ENCODE measurements at places on chromosomes 6 and 20. TPM values are rescaled to one million over a fixed set of nuclear protein-coding genes. Genes with fewer than 3 reads are reported as not detected.
A peak's percentile ranks its signal among the peaks of the same experiment; 100 is the strongest.

DNA sequence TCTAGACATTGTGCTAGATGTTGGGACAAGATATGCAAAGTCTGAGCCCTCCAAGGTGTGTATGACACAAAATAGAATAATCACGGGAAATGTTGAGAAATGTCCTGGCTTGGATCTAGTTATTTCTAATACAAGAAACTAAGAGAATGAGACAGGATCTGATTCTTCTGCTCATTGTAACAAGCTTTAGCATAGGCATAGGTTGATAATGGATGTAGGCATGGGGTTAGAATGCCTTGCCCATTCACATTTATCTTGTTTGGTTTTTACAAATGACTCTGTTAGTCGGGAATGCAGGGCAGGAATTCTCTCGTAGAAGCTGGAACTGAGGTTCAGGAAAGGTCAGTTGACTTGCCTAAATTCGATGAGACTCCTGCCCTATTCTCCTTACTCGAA lies 1.5 kb upstream of the SLC26A8 start:
- peak; percentile 13 for DNase-seq

DNA sequence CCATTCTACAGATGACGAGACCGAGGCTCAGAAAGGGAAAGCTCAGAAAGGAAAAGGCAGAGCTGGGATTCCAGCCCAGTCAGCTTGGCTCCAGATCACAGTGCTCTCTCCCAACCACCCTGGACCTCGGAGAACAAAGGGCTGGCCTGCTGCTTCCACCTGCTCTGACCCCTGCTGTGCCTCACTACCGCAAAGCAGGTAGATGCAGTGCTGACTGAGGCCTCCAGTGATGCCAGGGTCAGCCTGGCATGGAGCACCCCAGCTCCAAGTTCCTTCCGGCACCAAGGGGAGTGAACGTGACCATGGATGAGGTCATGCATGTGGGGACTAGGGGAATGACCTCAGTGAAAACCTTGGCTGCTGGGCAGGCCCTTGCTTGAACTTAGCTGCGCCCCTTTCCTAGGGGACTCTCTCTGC lies 20.7 kb upstream of the TLDC2 start:
- DNase-seq, result no peak

The DOK5 gene
- 0.20 TPM for total RNA-seq

- peak; percentile 26 for DNase-seq
These were observed 2.8 kb upstream of the RNASET2 start for GRCh38 chr6:166958926-166959861.

GRCh38 chr20:53688085-53688484 lies 94.4 kb upstream of the ZNF217 start:
- no peak for DNase-seq

The BTN1A1 gene
- not detected for total RNA-seq

DNA sequence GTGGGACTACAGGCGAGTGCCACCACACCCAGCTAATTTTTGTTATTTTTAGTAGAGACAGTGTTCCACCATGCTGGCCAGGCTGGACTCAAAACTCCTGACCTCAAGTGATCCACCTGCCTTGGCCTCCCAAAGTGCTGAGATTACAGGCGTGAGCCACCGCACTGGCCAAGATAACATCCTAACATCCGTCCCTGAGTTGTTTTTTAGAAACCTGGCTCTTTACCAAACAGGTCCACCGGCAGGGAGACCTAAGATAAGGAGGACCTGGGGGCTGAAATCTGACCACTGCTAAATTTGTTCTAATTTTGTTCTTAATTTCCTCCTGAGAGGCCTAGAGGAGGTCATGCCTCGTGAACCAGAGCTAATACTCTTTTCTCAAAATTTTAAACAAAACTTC lies 20.5 kb downstream of the CTCFL start:
- DNase-seq, result no peak

GRCh38 chr6:23202207-23202606 lies 632.8 kb downstream of the HDGFL1 start:
- DNase-seq, result no peak

GRCh38 chr6:139690007-139690406 lies 315.6 kb upstream of the CITED2 start:
- DNase-seq, result no peak

GRCh38 chr20:59300333-59301081 lies at the start of gene EDN3:
EDN3 (plus strand) TSS chr20:59300611; CDS start chr20:59300813, 202 bp downstream.
- no peak for DNase-seq

The OR2J3 gene
- total RNA-seq, result not detected

GRCh38 chr6:28727559-28728211 lies 196.1 kb downstream of the TRIM27 start:
- DNase-seq, result no peak

DNA sequence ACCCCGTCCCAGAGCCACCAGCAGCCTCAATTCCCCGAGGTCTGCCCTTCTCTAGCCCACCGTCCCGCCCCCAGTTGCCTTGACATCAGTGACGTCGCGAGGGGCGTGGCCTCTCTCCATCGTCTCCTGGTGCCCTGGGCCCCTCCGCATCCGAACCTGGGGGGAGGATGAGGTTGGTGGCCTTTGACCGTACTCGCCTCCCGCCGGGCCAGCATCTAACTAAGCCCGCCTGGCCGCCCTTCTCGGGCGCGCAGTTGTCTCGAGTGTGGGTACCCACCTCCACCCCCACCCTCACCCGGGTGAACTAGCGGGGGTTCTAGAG lies 5.5 kb upstream of the ARMC12 start:
- peak; percentile 78 for DNase-seq
